Activated CD4-positive, alpha-beta memory T cell treated with anti-CD3 and anti-CD28 coated beads for 36 hours (primary cell): ENCODE measurements at places on chromosomes 6 and 20. TPM values are rescaled to one million over a fixed set of nuclear protein-coding genes. Genes with fewer than 3 reads are reported as not detected.

- no peaks in the 10 kb centered on the region for H3K36me3 ChIP-seq
- no peak overlapping the region for H3K4me3 ChIP-seq
These were observed 32.5 kb downstream of the BFSP1 start for GRCh38 chr20:17498641-17499040.

- no peak for DNase-seq
- H3K27ac ChIP-seq: no peak overlapping the region
- no peaks in the 10 kb centered on the region for H3K4me1 ChIP-seq
- H3K27me3 ChIP-seq: no peaks in the 10 kb centered on the region
These were observed 464.8 kb downstream of the CBLN4 start for GRCh38 chr20:55540486-55540885.

GRCh38 chr20:38591474-38592410, 9.9 kb upstream of the ARHGAP40 start:
- no peak for DNase-seq
- no peaks in the 10 kb centered on the region for H3K36me3 ChIP-seq
- H3K4me1 ChIP-seq: no peaks in the 10 kb centered on the region
- H3K27me3 ChIP-seq: no peaks in the 10 kb centered on the region
- H3K4me3 ChIP-seq: no peak overlapping the region

Gene FOXF2
- total RNA-seq: not detected

Gene KIFC1
- total RNA-seq: 94.6 TPM
